Left ventricle myocardium inferior (tissue), 1 donor: ENCODE measurements at places on chromosomes 16 and 17. TPM values are rescaled to one million over a fixed set of nuclear protein-coding genes. Genes with fewer than 3 reads are reported as not detected.
A peak's percentile ranks its signal among the peaks of the same experiment; 100 is the strongest.

DNA sequence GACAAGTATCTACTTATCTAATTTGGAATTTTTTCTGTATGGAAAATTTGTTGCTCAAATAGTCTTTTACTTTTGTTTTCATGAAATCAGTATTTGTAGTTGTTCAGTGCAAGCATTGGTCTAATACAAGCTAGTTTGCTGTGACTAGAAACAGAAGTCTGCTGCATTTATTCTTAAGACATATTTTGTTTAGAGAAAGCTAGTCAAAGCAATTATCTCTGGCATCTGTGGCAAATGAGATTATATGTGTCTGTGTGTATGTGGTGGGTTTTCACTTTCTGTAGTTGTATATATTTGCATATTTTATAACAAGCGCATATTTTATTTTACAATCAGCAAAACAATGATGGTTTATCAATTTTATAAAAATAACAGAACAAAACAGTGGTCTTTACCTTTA, 96.0 kb upstream of the SIAH1 start:
- no peak for DNase-seq

DNA sequence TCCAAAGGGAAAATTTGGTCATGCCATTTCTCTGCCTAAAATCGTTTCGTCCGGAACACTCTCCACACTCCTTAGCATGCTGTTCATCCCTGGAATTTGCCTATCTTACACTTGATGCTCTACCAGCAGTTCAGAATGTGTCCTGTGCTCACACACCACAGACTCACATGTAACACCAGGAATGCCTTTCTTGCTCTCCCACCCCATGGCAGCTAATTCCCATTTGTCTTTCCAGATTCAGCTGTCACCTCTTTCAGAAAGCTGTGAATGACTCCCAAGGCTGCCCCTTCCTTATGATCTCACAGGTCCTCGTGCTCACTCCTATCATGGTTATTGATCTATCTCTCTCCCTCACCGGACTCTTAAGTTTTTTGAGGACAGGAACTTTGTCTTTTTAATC, 38.1 kb downstream of the HYDIN start:
- DNase-seq = no peak

- no peak for DNase-seq
These were observed 237 bp downstream of the C1QL1 start for GRCh38 chr17:44967907-44968224.

- DNase-seq = no peak
These were observed 37.3 kb downstream of the PIEZO1 start for GRCh38 chr16:88747588-88748301.

GRCh38 chr17:2018716-2019510, 6.2 kb downstream of the RTN4RL1 start:
- no peak for DNase-seq

DNA sequence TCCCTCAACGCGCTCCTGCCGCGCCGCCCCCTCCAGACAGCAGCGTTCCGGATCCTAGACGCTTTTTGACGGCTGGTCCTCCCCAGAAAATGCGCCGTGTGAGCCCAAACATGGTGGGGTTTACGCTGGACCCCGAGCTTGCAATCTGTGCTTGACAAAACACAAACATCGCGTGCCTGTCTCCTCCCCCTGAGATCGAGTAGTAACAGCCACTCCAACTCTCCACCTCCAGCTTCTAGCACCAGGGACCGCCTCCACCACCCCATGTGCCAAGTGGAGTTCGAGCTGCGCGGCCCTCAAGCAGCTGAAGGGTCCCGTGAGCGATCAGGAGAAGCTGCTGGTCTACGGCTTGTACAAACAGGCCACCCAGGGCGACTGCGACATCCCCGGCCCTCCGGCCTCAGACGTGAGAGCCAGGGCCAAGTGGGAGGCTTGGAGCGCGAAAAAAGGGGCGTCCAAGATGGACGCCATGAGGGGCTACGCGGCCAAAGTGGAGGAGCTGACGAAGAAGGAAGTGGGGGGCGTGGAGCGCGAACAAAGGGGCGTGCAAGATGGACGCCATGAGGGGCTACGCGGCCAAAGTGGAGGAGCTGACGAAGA, 656 bp upstream of the GEMIN4 start:
- DNase-seq = peak; percentile 75

DNA sequence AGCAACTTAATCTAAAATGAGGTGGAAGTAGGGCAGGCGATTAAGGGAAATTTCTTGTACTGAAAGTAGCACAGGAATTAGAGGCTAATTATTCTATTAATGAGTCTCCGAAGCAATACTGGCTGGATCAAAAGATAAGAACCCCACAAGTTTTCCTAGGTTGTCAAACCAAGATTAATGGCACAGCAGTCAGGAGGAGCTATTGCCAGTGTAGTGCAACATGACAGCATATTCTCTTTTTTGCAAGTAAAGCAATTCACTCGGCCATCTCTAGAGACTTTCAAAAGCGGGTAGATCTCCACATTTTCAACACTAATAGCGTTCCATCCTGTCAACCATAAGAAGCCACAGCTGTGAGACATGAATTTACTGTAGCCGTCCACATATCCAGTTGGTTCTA, 81.2 kb downstream of the CYB561 start:
- DNase-seq = no peak

DNA sequence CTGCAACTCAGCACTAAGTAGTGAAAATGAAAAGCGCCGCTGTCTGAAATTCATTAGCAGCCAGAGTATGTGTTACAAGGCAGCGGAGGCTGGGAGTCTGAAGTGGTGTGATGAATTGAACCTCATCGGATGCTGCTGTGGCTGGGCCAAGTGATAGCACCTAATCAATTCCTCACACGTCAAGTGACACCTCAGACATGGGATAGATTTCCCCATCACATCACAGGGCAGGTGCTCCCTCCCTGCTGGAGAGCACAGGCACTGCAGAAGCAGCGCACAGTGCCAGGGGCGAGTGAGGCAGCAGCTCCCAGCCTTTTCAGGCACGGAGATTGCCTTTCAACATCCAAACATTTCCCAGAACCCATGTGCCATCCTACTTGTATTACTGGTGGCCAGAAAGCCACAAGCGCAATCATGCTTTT, 32.2 kb downstream of the DRC3 start:
- no peak for DNase-seq

DNA sequence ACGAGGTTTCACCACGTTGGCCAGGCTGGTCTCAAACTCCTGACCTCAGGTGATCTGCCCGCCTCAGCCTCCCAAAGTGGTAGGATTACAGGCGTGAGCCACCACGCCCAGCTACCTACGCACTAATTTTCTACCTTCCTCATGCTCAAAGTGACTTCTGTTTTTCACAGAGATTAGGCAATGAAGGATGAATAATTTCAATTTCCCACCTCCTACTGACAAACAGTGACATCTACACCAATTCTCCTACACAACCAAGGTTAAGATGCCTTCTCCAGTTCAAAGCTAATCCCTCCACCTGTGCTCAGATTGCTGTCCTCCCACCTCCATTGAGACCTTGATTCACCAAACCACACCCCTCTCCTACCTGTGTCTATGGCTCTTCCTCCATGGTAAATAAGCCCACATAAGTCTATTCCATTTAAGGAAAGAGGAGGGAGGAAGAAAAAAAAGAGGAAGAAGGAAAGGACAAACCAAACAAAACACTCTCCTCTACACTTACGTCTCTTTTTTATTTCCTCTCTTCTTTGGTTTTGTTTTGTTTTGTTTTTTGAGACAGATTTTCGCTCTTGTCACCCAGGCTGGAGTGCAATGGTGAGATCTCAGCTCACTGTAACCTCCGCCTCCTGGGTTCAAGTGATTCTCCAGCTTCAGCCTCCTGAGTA, 5.5 kb upstream of the MED11 start:
- no peak for DNase-seq

DNA sequence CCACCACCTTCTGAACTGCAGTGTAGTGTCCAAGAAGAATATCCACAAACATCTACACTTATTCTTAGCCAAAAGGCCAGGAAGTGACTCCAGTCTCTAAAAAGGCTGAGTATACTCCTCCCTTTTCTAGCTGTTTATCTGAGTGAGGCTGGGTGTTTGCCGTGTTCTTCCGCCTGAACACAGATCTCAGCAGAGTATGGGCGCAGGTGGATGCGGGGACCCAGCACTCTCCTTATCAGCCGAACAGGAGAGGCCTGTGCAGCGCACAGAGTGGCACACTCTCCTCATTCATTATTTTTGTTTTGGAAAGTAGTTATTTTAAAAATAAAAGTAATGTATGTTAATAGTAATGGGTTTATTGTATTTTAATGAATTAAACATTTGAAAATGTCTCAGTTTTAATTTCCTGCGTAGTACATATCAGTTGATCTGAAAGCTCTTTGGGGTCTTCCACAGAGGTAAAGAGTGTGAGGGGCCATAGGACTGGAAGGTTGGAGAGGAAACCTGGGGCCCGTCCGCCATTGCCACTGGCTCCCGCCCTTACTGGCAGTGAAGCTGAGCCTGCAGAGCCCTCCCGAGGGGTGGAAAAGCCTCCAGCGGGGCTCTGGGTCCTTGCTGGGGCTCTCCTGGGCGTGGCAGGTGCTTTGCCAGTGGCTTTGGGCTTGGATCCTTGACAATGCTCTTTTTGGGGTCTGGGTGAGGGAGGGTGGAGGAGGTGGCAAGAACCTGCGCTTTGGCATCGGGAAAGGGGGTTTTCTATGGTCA, 53.8 kb downstream of the PDPK1 start:
- no peak for DNase-seq

- DNase-seq = no peak
These were observed 3.0 kb downstream of the IL27 start for GRCh38 chr16:28503470-28504259.

- DNase-seq = no peak
These were observed 224.2 kb upstream of the WSCD1 start for GRCh38 chr17:5846001-5846400.

DNA sequence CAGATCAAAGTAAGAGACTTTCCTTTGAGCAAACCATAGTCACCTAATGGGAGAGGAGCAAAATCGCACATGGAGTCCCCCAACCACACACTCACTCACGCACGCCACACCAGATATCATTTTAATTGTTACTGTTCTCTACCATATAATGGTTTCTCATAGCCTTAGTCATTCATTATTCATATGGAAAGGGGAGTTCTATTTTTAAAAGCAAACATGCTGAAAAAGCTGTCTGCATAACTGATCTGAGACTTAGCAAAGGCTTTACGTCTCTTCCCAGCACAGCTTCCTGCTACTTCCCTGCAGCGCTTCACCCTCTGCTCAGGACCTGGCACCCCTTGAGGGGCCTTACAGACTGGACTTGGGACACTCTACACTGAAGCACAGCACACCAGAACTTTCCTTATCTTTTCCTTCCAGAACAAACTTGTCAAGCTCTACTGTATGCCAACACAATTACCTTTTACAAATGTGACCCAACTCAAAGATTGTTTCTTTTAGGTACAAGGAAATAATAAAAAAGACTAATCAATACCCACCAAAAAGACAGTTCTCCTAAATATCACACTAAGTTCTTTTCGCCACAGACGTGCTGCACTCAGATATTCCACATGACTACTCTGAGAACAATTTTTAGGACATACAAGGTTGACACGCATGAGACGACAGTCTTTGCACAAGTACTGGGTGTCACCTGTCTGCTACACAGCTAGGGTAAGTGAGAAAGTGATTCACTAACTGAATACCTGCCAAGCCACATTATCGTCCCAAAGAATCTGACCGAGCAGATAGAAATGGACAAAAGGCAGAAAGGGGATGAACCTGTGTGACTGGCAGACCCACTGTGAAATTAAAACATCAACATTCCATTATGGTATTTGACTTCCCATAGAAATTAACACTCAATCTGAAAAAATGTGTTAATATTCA, 21.5 kb downstream of the SRP68 start:
- DNase-seq = no peak

Gene PITPNM3
- 0.36 TPM for total RNA-seq

Gene ABCC11
- total RNA-seq = 0.05 TPM

Gene ZP2
- not detected for total RNA-seq

Gene LGALS9
- total RNA-seq = 15.2 TPM

Gene CDK5R1
- 1.5 TPM for total RNA-seq

Gene GUCY2D
- not detected for total RNA-seq

Gene TBC1D28
- not detected for total RNA-seq

Gene AHSP
- not detected for total RNA-seq

Gene CDH5
- 47.1 TPM for total RNA-seq
